Renal cortical epithelial cell (primary cell): ENCODE measurements at places on chromosomes 3 and 15. TPM values are rescaled to one million over a fixed set of nuclear protein-coding genes. Genes with fewer than 3 reads are reported as not detected.

GRCh38 chr3:39286771-39287170, 6.9 kb upstream of the CX3CR1 start:
- DNase-seq, result no peak

- peak; percentile 57 for DNase-seq
These were observed at the start of gene MRAS for GRCh38 chr3:138347960-138348753. MRAS (plus strand) TSS chr3:138348579; CDS start chr3:138372884, 24,305 bp downstream.

DNA sequence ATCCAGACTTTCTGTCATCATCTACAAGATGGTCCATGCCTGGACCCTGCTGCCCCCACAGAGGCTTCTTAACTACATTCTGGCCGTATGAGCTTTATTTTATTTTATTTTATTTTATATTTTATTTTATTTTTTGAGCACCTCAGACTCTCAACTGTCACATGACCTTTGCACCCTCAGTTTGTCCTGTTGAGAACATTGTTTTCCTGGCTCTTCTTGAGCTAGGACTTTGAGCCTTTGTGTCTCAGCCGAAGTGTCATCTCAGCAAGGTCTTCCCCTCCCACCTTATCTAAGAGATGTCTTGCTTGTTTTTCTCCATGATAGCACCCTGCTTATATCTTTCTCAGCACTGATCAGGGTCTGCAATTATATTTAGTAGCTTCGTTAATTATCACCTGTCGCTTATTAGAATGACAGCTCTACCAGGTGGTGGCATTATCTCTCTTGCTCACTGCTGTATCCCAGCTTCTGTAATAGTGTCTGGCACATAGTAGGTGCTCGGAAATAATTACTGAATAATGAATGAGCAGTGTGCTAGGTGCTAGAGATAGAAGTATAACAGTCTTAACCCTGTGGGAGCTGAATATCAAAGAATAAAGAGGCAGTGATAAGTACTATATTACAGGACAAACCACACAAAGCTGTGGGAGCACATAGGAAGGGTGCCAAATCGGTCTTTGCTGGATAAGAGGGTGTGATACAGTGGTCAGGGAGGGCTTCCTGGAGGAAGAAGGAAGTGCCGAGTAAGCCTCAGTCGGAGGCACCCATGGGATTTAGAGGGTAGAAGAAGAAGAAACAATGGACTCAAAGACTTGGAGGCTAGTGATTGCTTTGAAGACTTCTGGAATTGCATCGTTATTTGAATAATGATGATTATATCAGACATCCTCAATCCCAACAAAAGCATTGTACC, 136.2 kb downstream of the ITPR1 start:
- DNase-seq, result no peak

DNA sequence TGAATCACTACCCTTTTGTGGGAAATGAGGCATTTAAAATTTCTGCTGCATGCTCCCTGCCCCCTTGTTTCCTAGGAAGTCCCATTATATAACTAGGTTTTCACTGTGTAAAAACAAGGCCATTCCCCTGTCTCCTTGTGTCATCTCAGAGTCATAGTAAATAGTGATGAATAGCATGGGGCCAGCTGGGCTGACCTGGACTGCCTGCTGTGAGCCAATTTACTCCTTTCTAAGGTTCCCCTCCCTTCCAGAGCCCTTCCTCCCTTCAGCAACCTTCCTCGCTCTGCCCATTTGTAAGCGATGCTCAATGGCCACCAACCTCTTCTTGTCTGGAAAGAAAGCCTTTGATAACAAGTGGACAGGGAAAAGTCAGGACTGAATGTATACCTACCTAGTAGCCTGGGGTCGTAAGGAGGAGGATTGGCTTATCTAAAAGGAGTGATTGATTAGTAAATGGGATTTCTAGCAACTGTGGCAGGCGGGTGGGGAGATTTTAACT, 11.7 kb downstream of the ITGA11 start:
- no peak for DNase-seq

GRCh38 chr3:169836078-169836941, 23.6 kb upstream of the LRRC34 start:
- DNase-seq, result no peak

GRCh38 chr15:42129364-42129763, 27.1 kb downstream of the PLA2G4F start:
- no peak for DNase-seq

DNA sequence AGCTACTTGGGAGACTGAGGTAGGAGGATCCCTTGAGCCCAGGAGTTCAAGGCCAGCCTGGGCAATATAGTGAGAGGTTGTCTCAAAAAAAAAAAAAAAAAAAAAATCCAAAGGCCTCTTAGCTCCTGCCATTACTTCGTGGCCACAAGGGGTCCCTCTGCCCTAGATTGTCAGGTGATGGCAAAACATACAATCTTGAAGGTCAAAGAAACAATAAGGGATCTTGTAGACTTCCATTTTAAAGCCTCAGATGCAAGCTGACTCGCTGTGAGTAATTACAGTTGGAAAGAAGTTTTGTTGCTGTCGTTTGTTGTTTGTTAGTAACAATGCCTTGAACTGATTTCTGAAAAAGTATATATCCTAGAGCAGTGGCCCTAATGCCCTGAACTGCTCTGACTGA, 55.9 kb upstream of the PLCL2 start:
- DNase-seq, result peak; percentile 79

DNA sequence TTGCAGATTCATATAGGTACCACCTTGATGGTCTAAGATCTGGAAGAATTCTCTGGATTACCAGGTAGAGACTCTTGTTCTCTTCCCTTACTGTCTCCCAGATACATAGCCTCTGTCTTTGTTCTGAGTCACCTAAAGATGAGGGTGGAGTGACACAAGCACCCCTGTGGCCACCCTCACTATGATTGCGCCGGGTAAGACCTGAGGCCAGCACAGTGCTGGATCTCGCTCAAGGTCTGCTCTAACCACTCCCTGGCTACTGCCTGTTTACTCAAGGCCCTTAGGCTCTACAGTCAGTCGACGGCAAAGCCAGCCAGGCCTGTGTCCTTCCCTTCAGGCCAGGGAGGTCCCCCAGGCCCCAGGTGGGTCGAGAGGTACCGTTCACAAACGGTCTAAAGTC, 88.3 kb downstream of the ARHGEF26 start:
- DNase-seq, result no peak

GRCh38 chr3:133662278-133662651, 524 bp upstream of the TOPBP1 start:
- peak; percentile 63 for DNase-seq

DNA sequence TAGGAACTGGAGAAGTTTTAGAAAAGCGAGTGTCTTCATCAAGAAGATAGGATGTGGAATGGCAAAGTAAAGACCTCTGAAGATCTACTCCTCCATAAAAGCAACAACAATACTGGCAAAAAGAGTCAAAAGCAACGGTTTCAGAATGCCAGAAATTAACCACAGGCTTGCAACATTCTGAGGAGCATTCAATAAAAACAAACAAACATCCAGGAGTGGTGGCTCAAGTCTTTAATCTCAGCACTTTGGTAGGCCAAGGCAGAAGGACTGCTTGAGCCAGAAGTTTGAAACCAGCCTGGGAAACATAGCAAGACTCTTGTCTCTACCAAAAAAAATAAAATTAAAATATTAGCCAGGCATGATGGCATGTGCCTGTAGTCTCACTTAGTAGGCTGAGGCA, 143.2 kb upstream of the HACD2 start:
- DNase-seq, result peak; percentile 42

- peak; percentile 84 for DNase-seq
These were observed 2.1 kb downstream of the ALCAM start for GRCh38 chr3:105368566-105369499.

DNA sequence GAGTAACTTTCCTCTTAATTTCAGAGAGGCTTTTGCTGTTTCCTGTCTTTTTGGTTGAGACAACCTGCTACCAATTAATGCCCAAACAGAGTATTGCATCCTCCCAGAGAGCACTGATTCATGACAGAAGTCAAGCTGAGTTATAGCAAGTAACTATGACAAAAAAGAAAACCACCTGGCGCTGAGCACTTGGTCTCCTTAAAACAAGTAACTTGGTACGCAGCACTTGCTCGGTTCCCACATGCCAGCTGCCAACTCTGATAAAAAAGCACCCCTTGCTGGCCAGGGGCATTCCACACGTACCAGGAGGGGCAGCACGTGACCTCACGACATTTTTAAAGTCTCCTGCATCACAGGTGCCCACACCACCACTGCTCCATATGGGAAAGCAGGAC, 13.5 kb upstream of the MYO5C start:
- no peak for DNase-seq

- DNase-seq, result no peak
These were observed 21.6 kb upstream of the RGMA start for GRCh38 chr15:93110502-93111040.

DNA sequence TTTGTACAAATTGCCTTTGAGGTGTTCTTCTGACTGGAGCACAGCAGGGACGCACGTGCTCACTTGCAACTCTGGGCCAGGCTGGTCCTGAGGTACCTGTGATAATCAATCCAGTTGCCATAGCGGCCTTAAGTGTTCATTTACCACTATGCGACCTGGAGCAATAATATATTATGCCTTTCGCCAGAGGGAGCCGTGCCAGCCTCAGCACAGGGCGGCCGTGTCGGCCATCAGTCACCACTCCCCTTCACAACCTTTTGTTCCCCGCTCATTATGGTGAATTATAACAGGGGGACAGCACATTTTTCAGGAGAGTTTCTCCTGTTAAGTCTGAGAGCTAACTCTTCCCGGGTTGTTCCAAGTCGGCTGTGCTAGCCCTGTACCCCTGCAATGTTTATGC, 289.7 kb downstream of the RORA start:
- no peak for DNase-seq

GRCh38 chr3:126476166-126477060, 722 bp upstream of the ZXDC start:
- peak; percentile 26 for DNase-seq

GRCh38 chr3:171122240-171122639, 95.7 kb upstream of the SLC2A2 start:
- DNase-seq, result no peak

DNA sequence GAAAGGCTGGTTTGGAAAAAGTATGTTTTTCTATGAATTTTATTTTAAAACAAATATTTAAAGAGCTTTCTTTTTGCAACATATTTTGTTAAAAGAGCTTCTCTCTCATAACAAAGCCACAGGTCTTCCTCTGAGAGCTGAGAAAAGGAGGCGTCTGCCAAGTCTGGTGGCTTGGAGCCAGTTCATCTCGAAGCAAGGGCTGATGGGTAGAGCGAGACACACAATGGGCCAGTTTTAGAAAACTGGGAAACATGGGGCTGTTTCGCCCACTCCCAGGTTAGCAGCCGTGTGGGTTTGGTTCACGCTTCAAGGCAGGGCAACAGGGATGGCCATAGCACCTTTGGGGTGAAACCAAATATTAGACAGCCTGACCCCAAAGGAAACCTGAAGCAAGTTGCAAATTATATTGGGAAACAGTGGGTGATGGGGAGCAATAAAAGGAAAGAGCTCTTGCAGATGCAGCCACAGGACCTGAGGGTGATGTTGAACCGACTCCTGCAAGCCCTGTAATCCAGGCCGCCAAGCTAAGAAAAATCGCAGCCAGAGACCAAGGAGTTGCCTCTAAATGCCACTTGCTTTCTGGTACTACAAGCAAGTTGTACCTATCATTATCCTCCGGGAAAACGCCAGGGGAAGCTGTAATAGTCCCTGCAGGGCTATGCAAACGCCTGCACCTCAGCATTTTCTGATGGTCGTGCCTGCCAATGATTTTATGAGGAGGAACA, 88.4 kb upstream of the GALNT15 start:
- DNase-seq, result no peak

DNA sequence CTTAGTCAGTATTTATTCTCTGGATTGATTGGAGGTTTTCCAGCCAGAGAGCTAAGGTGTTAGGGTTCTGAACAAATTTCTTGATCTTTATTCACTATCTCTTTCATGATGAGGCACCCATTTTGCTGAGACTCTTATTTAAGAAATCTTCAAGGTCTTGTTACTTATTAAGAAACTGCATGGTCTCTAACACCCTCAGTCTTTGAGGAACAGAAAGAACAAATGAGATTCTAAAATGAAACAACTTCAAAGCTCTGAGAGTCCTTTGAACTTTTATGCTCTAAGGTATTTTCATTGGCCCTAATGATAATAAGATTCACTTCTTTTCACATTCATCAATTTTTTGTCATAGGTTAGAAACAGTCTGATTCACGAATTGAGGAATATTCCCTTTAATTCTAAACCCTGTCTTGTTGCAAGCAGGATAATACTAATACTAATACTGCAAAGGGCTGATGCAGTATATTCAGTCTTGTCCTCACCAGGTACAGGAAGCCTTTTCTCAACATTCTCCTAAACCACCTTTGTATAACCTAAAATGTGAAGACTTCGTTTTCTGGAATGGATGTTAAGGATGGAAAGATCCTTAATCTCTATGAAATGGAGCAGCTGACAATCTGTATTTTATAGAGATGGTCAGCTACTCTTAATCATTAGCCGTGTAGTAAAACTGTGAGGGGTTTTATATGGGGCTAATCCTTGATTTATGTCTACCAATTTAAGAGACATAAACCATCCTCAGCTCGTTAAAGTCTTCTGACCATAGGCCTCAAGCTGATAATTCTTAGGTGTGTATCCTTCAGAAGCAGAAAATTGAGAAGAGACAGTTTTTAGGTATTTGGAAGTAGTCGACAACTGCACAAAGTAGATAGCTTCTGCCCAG, 198.3 kb downstream of the OTOL1 start:
- DNase-seq, result no peak

GRCh38 chr15:40069178-40070165, 30.5 kb upstream of the SRP14 start:
- peak; percentile 92 for DNase-seq

- no peak for DNase-seq
These were observed 86.1 kb upstream of the BCL6 start for GRCh38 chr3:187831125-187832051.

- DNase-seq, result no peak
These were observed 789.2 kb upstream of the NR2F2 start for GRCh38 chr15:95541301-95541700.

GRCh38 chr3:140061211-140061610, 126.2 kb downstream of the CLSTN2 start:
- no peak for DNase-seq

XCR1 gene
- total RNA-seq, result not detected in 2 replicates

GHSR gene
- not detected in 2 replicates for total RNA-seq

ISG20 gene
- 2.1 and 9.4 TPM in 2 replicates for total RNA-seq

GRK7 gene
- total RNA-seq, result 0.05 TPM in 1 of 2 replicates, not detected in the other

TMCC1 gene
- total RNA-seq, result 17.7 and 30.5 TPM in 2 replicates

PLA2G4E gene
- total RNA-seq, result not detected in 2 replicates

TMEM40 gene
- total RNA-seq, result 0.10 and 3.3 TPM in 2 replicates

AADACL2 gene
- total RNA-seq, result not detected in 2 replicates
